ENCODE measurements at places on chromosomes 6 and 20. TPM values are rescaled to one million over a fixed set of nuclear protein-coding genes. Genes with fewer than 3 reads are reported as not detected.

STMN3 gene
- 1.0 TPM for polyA plus RNA-seq

- no peak for DNase-seq
These were observed 14.1 kb upstream of the THBD start for GRCh38 chr20:23063581-23063980.

DNA sequence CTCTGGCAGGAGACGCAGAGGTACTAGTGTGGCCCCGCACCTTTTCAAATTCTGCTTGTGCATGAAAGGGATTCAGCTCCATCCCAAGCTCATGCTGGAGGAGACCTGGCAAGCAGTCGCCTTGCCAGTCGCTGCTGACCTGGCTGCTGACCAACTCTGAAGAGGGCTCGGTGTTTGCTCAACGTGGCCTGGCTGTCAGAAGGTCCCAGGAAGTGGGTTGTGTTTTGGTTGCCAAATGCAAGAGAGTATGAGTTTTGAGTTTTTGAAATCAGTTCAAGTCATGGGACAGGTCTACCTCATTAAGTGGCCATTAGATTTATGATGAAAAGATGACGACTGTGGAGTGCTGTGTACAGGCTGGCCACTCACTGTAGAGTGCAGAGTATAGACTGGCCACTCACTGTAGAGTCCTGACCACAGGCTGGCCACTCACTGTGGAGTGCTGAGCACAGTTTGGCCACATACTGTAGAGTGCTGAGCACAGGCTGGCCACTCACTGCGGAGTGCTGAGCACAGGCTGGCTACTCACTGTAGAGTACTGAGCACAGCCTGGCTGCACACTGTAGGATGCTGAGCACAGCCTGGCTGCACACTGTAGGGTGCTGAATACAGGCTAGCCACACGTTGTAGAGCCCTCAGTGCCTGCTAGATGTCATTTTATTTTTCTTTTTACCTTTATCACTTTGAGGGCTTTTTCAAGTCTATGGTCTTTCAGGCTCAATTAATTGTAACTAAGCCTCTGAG lies 193.9 kb downstream of the ZNF217 start:
- no peak for DNase-seq

FNDC11 gene
- not detected for polyA plus RNA-seq

NMBR gene
- not detected for polyA plus RNA-seq

GRCh38 chr20:37457921-37458320 lies 63.1 kb upstream of the NNAT start:
- no peak for DNase-seq

DNA sequence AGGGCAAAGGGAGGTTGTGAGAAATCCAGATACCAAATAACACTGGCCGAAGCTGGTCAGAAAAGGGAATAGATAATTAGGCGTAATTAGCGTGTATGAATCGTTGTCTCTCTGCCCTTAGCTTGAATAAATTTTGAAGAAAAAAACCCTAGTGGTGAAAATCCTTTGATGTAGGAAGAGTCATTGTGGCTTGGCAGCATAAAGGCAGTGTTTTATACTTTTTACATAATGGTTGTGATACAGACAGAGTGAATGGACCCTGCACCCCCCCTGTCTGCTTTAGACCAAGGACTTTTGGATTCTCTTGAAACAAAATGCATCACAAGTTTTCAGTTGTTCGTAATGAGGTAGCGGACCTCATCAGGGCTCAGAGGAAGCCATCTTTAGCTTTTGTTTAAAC lies 126.5 kb downstream of the AFG1L start:
- no peak for DNase-seq

DNA sequence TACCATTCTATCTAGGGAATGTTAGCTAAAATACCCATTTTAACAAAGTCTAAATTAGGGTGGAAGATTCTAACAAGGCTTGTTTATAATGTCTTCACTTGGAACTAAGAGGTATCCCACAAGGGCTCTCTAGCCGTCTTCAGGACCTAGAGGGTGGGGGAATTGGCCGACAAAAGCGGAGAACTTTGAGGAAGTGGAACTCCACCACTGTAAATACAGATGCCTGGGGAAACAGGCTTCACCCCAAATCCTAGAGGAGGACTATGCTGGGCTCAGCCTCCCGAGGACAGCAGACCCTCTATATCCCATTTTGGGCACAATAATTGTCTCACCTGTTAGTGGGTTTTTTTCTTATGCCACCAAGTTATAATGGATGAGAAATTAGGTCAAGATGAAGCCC lies 58.0 kb upstream of the TFB1M start:
- DNase-seq, result no peak
